Kidney epithelial cell (primary cell): ENCODE measurements at places on chromosomes 5 and 9. TPM values are rescaled to one million over a fixed set of nuclear protein-coding genes. Genes with fewer than 3 reads are reported as not detected.

The ANKRD31 gene
- 0.07 and 0.21 TPM in 2 replicates for total RNA-seq

The RASEF gene
- 9.5 and 10.2 TPM in 2 replicates for total RNA-seq

The CDHR2 gene
- 0.08 and 0.21 TPM in 2 replicates for total RNA-seq

The IL31RA gene
- 1.2 TPM in 1 of 2 replicates, not detected in the other for total RNA-seq

The HTR4 gene
- not detected in 2 replicates for total RNA-seq

The KLHL3 gene
- total RNA-seq, result 1.6 and 2.8 TPM in 2 replicates

DNA sequence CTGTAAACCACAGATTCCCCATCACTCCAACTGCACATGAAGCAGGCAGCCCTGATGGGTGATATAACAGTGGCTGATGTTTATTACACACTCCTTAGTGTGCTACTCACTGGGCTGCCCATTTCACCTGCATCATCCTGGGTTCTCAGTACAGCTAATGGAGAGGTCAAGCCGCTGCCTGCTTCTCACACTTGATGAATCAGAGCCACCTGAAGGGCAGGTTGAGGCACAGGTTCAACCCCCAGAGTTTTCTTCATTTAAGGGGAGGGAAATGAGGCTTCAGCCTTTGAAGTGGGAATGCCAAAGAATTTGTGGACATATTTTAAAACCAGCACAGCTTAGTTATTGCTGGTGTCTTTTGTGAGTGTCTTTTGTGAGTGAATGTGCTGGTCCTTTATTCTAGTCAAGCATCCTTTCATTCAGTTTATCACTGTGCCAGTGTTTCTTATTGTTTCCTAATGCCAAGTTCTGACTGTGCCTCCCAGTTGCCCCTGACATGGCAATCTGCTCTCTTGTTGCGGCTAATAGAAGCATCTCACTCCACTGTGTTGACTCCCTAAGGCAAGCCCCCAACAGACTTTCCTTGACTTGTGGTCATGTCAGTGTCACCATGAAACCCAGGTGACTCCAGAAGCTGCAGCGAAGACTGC lies 109.2 kb downstream of the FBXL7 start:
- no peak for DNase-seq

DNA sequence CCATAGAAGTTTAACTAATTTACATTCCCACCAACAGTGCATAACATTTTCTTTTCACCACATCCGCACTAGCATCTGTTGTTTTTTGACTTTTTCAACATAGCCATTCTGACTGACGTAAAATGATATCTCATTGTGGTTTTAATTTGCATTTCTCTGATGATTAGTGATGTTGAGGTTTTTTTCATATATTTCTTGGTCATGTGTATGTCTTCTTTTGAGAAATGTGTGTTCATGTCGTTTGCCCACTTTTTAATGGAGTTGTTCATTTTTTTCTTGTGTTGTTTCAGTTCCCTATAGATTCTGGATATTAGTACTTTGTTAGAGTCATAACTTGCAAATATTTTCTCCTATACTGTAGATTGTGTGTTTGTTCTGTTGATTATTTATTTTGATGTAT lies 163.4 kb downstream of the FER start:
- no peak for DNase-seq

GRCh38 chr5:31208043-31208442 lies 14.6 kb downstream of the CDH6 start:
- no peak for DNase-seq

DNA sequence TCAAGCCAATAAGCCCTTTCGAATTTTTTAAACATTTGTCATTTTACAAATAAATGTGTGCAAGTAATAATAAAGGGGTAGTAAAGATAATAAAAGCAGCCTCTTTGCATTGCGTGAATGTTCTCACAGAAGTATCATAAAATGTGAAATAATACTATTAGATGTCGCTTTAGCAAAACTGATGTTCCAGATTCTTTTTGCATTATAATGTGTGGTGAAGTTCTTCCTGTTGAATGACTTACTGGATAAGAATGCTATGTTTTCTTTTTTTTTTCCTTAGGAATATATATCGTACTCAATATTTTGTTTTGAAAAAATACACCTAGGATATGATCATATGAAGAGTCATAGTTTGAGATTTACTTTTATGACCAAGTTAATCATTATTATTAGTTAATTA lies 85.2 kb upstream of the CDH12 start:
- no peak for DNase-seq

GRCh38 chr5:80204808-80205614 lies 50.8 kb downstream of the SERINC5 start:
- no peak for DNase-seq

DNA sequence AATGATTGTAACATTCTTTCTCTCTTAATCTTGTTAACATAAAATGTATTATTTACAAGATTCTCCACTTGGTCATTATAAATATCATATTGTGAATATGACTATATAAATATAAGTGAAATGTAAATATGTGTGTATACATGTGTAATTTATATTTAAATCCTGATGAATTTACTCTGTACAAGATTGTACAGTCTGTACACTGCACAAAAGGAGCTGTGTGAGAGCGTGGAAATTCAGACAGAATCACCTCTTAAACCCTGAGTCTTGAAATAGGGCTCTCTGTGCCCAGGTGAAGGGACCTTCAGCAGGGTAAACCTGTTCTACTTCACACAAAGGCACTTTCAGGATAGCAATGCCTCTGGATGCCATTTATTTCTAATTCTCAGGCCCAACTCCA lies 456.0 kb downstream of the SEMA5A start:
- no peak for DNase-seq

GRCh38 chr9:2013743-2014475 lies 1.2 kb upstream of the SMARCA2 start:
- DNase-seq, result no peak

- no peak for DNase-seq
These were observed 59.7 kb downstream of the DOCK8 start for GRCh38 chr9:274406-274805.

DNA sequence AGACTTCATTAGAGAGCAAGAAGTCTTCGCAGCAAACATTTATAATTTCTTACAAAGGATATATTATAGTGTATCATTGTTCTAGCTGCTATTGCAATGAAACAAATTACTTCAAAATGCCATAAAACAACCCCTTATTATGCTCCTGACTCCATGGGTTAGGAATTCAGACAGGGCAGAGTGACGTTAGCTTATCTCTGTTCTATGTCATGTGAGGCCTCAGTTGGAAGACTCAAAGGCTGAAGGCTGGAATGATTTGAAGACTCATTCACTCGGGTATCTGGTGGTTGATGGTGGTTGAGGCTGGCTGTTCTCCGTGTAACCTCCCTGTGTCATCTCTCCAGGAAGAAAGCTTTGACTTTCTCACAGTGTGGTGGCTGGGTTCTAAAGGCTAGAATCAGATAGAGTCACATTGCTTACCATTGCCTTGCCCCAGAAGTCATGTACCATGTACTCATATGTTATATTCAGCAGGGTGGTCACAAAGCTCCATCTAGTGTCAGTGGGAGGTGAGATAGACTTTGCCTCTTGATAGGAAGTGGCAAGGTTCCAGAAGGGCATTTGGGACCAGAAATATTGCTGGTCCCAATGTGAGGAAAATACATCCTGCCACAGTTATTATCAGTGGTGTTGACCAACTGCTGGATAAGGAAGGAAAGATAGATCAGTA lies 226.9 kb downstream of the TMEM38B start:
- no peak for DNase-seq

DNA sequence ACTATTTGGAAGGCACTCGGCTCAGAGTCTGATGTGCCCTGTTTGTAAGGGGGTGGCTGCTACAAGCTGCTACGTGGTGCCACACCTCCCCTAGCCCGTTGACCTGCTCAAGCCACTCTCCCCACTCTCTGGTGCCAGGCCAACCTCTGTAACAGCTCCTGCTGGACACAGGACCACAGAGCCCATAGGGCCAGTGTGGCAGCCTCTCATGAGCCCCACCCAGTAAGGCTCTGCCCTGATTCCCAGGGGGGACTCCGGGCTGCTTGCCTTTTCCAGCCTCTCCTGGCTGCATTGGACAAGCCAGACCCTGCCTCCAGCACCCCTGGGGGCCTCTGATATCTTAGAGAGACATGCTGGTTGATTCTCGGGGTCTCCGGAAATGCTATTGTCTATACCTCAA lies 53.3 kb upstream of the ANGPTL2 start:
- DNase-seq, result no peak

- DNase-seq, result peak; percentile 57
These were observed 116.7 kb downstream of the WDR70 start for GRCh38 chr5:37495668-37496347.

GRCh38 chr5:10658265-10658664 lies 94.4 kb downstream of the ANKRD33B start:
- DNase-seq, result no peak
